ENCODE measurements at places on chromosomes 5 and 9. TPM values are rescaled to one million over a fixed set of nuclear protein-coding genes. Genes with fewer than 3 reads are reported as not detected.

- no peaks in the 10 kb centered on the region for H3K4me1 ChIP-seq
- H3K27me3 ChIP-seq, result no peaks in the 10 kb centered on the region
- H3K36me3 ChIP-seq, result no peaks in the 10 kb centered on the region
- no peak overlapping the region for H3K4me3 ChIP-seq
- H3K27ac ChIP-seq, result no peak overlapping the region
These were observed 182.1 kb downstream of the ARHGAP26 start for GRCh38 chr5:142952229-142952628.

Gene ST6GALNAC4
- 38.0 TPM for total RNA-seq

DNA sequence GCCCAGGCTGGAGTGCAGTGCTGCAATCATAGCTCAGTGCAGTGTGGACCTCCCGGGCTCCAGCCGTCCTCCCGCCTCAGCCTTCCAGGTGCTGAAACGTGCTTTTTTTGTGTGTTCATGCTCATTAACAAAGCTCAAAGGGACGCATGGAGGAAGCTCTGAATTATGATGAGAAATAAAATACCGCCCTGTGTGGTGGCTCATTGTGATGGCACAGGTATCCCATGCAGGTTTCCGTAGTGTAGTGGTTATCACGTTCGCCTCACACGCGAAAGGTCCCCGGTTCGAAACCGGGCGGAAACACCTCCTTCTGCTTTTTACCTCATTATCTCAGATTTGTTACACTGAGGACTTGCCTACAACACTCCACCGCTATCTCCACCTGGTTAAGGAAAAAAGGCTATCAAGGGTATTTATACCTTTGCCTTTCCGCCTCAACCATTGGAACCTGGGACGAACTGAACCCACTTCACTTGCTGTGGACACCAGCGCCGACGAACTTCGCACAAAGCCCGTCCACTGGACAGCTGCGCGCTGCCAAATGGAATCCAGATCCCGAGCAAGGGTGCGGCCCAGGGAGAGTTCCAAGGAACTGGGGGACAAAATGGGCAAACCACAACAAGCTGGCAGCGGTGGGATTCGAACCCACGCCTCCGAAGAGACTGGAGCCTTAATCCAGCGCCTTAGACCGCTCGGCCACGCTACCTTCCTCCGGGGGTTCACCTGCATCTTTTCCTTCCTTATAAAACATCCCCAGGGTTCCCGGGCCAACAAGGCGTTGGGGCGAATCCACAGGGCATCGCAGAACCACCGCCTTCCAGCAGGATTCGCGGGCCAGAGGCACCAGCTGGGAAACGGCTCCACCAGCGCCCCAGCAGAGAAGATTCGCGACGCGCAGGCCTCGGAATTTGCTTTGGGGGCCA, 26.3 kb downstream of the OR2V2 start:
- no peaks in the 10 kb centered on the region for H3K27me3 ChIP-seq
- no peaks in the 10 kb centered on the region for H3K36me3 ChIP-seq
- H3K4me1 ChIP-seq, result peaks cover 11% of the 10 kb centered on the region
- peak overlapping the region; percentile 57 for H3K4me3 ChIP-seq
- DNase-seq, result peak; percentile 95

DNA sequence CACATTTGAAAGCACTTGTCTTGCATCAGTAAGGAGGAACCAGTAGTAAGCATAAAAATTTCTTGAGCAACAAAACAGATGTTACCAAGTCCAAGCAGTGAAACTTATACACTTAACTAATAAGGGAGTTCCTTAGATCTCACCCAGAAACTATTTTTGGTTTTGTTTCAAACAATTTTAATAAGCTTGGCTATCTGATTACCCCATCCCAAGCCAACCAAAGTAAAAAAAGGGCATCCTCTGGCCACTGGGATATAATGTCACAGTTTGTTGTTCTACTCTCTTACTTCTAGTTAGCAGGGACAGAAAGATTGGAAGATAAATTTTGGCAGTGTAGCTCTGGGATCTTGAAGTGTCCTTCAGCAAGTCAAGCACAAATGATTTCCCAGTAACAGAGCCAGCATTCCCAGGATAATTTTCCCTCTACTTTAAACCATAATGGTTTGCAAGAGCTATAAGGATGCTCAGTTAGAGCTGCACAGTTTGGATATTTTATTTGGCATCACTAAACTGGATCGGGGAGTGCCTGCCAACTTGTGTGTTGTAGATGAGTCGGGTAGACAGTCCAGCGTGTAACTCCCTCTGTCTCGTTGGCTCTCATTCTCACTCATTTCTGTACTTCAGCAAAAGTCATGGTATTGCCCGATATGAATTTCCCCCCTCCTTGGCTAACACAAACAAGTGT, 161.9 kb upstream of the HMHB1 start:
- H3K4me3 ChIP-seq, result no peak overlapping the region
- no peaks in the 10 kb centered on the region for H3K4me1 ChIP-seq
- no peak for DNase-seq
- no peak overlapping the region for H3K27ac ChIP-seq
- H3K27me3 ChIP-seq, result no peaks in the 10 kb centered on the region

- no peaks in the 10 kb centered on the region for H3K36me3 ChIP-seq
- H3K4me1 ChIP-seq, result peaks cover 14% of the 10 kb centered on the region
- no peak for DNase-seq
- no peaks in the 10 kb centered on the region for H3K27me3 ChIP-seq
These were observed 5.0 kb downstream of the NUDT2 start for GRCh38 chr9:34334337-34334824.

DNA sequence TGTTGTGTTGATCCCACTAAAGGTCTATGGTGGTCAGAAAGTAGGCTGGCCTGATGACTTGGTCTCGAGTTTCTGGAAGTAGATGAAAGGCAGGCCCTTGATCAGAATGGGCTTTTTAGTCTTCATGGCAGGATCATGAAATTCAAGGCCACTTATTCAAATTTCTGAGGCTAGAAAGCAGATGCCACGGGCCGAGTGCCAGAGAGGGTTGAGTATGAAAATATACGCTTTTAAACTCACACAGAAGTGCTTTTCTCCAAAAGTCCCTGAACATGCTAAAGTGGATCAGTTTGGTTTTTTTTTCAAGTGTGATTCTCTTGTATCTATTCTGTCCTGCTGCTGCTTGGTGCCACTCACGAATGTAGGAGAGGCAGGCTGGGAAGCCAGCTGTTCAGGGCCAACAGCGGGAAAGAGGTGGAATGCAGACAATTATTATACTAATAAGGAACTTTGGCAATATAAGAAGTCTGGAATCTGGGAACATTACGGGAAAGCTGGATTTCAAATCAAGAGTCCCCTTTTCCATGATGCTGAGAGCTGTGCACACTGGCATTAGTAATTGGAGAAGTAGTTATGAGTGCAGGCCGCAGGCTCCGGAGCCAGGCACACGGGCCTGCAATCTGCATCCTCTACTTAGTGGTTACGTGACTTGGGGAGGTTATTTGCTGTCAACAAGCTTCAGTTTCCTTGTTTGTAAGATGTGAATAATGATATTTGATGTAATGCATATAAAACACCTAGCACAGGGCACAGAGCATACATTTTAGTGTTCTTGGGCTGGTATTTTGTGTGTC, 95.8 kb downstream of the LMNB1 start:
- H3K4me1 ChIP-seq, result no peaks in the 10 kb centered on the region
- H3K4me3 ChIP-seq, result no peak overlapping the region
- no peaks in the 10 kb centered on the region for H3K36me3 ChIP-seq
- no peaks in the 10 kb centered on the region for H3K27me3 ChIP-seq

GRCh38 chr9:112337547-112337946, 4.1 kb upstream of the PTBP3 start:
- no peaks in the 10 kb centered on the region for H3K27me3 ChIP-seq
- H3K4me3 ChIP-seq, result no peak overlapping the region
- no peaks in the 10 kb centered on the region for H3K4me1 ChIP-seq

- H3K4me3 ChIP-seq, result no peak overlapping the region
- H3K4me1 ChIP-seq, result no peaks in the 10 kb centered on the region
- H3K27me3 ChIP-seq, result no peaks in the 10 kb centered on the region
These were observed 79.2 kb downstream of the FREM1 start for GRCh38 chr9:14831074-14831473.

GRCh38 chr5:165457859-165458481, 1952.6 kb downstream of the MAT2B start:
- H3K36me3 ChIP-seq, result no peaks in the 10 kb centered on the region
- no peak overlapping the region for H3K27ac ChIP-seq
- H3K27me3 ChIP-seq, result no peaks in the 10 kb centered on the region
- no peak overlapping the region for H3K4me3 ChIP-seq
- DNase-seq, result no peak
- H3K4me1 ChIP-seq, result no peaks in the 10 kb centered on the region

DNA sequence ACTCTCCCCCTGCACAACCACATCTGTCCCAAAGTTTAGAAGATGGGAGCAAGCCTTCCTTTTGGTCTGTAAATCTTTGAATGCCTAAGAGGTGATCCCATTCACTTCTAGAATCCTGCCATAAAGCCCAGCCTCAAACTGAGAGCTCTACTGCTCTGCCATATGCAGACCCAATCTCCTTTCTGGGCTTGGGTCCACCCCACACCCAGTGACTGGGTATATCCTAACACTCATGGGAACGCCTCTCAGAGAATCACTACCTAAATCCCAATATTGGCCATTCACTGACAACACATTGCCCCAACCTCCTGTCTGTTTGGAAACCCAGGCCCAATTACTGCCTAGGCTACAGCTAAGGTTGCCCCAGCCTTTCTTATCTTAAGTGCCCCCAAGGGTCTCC, 90.7 kb downstream of the MAMDC2 start:
- H3K4me3 ChIP-seq, result no peak overlapping the region
- no peak overlapping the region for H3K27ac ChIP-seq
- H3K27me3 ChIP-seq, result no peaks in the 10 kb centered on the region
- H3K36me3 ChIP-seq, result no peaks in the 10 kb centered on the region
- H3K4me1 ChIP-seq, result no peaks in the 10 kb centered on the region
- no peak for DNase-seq

GRCh38 chr9:84759300-84759750, 89.8 kb downstream of the NTRK2 start:
- H3K27me3 ChIP-seq, result no peaks in the 10 kb centered on the region
- H3K4me3 ChIP-seq, result no peak overlapping the region
- no peaks in the 10 kb centered on the region for H3K4me1 ChIP-seq
